ENCODE measurements at places on chromosomes 2 and 18. TPM values are rescaled to one million over a fixed set of nuclear protein-coding genes. Genes with fewer than 3 reads are reported as not detected.

Gene ABCG5
- total RNA-seq, result 58.3 TPM

DNA sequence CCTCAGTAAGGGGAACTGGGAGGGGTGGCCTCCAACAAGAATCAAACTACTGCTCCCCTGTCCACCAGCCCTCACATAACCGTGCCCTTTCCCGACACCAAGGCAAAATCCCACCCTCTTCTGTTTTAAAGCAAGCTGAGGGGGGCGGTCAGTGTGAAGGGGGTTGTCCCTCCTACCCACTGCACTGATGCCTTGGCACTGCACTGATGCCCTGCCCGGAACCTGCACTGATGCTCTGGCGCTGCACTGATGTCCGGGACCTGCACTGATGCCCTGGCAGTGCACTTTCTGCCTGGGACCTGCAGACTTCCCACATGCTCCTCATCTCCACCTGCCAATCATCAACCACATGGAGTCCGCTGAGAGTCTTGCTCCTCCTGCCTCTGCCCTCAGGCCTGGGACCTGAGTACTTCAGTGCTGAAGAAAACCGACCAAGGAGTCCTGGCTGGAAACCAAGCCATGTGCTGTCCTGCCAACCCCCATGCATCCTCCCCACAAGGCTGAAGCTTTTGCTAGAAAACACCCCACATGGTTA lies 179.5 kb downstream of the SMAD2 start:
- peaks cover 4% of the 10 kb centered on the region for H3K4me1 ChIP-seq
- H3K36me3 ChIP-seq, result no peaks in the 10 kb centered on the region
- no peaks in the 10 kb centered on the region for H3K27me3 ChIP-seq
- no peak overlapping the region for H3K4me3 ChIP-seq

Gene POLE4
- total RNA-seq, result 13.6 TPM

- DNase-seq, result no peak
- H3K4me1 ChIP-seq, result no peaks in the 10 kb centered on the region
- no peaks in the 10 kb centered on the region for H3K27me3 ChIP-seq
- no peaks in the 10 kb centered on the region for H3K36me3 ChIP-seq
Measured at GRCh38 chr18:38415811-38416210, 850.2 kb upstream of the CELF4 start.

Gene CD302
- 118 TPM for total RNA-seq

Gene CCDC148
- total RNA-seq, result 0.25 TPM

DNA sequence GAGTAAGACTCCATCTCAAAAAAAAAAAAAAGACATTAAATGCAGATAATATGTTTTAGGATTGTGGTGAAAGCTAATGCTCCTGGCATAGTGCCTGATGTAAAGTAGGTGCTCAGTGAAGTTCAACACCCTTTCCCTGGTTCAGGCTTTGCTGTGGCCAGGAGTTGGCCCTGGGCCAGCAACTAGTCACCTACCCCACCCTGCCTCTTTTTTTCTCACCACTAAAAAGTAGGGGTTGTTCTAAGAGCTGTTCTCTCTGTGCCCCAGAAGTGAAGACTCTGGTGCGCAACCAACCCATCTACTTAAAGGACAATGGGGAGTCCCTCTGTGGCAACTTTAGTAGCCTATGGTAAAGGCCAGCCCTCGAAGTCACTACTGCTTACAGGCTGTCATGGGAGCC lies 75.9 kb downstream of the DNMT3A start:
- DNase-seq, result peak; percentile 60
- no peak overlapping the region for H3K27ac ChIP-seq
- no peaks in the 10 kb centered on the region for H3K27me3 ChIP-seq
- H3K4me3 ChIP-seq, result no peak overlapping the region
- no peaks in the 10 kb centered on the region for H3K4me1 ChIP-seq
- peaks cover 2% of the 10 kb centered on the region for H3K36me3 ChIP-seq

DNA sequence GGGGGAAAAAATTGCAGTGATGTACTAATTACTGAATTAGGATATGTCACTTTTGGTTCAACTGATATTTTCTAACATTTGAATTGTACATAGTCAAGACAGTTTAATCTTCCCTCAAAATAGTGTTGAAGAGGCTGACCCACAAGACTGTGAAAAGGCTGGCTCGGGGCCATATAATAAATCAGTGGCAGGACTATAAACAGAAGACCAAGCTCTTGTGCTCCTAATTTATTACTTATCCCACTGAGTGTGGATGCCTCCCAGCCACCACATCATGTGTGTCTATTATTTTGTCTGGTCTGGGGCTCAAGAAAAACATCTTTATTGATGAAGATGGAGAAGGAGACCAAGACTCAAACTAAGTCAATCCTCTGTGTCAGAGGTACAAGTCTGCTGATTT lies 64.4 kb downstream of the PLEKHM3 start:
- H3K27ac ChIP-seq, result no peak overlapping the region
- no peak overlapping the region for H3K4me3 ChIP-seq
- no peak for DNase-seq
- no peaks in the 10 kb centered on the region for H3K36me3 ChIP-seq

GRCh38 chr2:16674154-16674553 lies 8.5 kb upstream of the CYRIA start:
- no peak overlapping the region for H3K27ac ChIP-seq
- H3K4me3 ChIP-seq, result no peak overlapping the region
- DNase-seq, result no peak
- no peaks in the 10 kb centered on the region for H3K27me3 ChIP-seq
- H3K36me3 ChIP-seq, result no peaks in the 10 kb centered on the region

- H3K27ac ChIP-seq, result no peak overlapping the region
- no peak overlapping the region for H3K4me3 ChIP-seq
- no peak for DNase-seq
- H3K27me3 ChIP-seq, result no peaks in the 10 kb centered on the region
- H3K4me1 ChIP-seq, result no peaks in the 10 kb centered on the region
Measured at GRCh38 chr2:3639015-3639630, 18.9 kb upstream of the ALLC start.

DNA sequence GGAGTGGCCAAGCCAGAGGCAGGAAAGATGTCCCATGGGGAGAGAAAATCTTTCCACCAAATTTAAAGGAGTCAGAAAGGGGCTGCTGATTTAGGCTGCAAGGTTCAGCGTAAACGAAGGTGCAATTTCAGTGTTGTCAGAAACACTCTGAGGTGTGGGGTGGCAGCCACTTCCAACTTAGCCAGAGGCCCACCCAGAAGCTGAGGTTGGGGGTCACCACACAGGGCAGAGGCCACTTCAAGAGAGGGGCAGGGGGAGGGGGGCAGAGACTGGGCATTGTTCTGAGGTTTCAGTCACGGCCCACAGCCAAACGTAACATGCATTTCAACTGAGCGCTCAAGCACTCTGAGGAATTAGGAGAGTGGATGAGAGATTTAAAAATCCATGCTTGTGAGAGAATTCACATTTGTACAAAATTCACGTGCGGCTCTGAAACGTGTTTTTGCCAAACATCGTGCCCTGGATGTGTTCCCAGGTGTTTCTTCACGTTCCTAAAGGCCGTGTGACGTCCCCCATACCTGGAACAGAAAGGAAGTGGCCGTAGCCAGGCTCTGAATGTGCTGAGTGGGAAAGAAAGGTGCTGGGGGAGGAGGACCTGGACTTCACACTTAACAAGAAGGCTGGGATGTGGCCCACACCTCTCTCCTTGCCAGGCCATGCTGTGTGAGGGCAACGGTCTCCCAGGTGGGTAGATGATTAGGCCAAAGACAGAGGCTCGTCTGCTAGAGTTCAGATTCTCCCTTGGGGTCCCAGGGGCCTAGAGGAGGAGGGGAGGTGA lies 19.5 kb upstream of the BOK start:
- H3K27me3 ChIP-seq, result no peaks in the 10 kb centered on the region
- no peaks in the 10 kb centered on the region for H3K36me3 ChIP-seq
- DNase-seq, result no peak
- H3K4me3 ChIP-seq, result no peak overlapping the region

GRCh38 chr2:39696838-39697237 lies 31.1 kb downstream of the TMEM178A start:
- H3K4me1 ChIP-seq, result no peaks in the 10 kb centered on the region
- no peak overlapping the region for H3K4me3 ChIP-seq
- no peaks in the 10 kb centered on the region for H3K36me3 ChIP-seq
- H3K27me3 ChIP-seq, result no peaks in the 10 kb centered on the region
- H3K27ac ChIP-seq, result no peak overlapping the region

Gene ALK
- under 0.01 TPM for total RNA-seq
